ENCODE measurements at places on chromosomes 3 and 15.

DNA sequence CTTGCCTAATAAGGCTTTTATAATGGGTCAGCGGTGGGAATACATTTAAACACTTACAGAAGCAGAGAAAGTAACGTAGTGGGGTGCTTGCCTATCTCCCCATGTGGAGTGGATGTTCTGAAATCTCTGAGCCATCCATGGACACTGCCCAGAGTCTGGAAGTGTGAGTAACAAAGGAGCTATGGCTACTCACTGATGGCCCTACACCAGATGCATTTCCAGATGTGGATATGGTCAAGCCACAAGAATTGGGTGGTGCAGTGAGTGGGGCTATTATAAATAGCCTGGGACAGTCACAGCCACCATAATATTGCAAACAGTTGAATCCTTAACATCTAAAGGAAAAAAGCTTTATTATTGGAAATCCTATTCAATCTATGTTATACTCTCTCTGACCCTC, 96.6 kb downstream of the CGNL1 start:
- no peak for DNase-seq

DNA sequence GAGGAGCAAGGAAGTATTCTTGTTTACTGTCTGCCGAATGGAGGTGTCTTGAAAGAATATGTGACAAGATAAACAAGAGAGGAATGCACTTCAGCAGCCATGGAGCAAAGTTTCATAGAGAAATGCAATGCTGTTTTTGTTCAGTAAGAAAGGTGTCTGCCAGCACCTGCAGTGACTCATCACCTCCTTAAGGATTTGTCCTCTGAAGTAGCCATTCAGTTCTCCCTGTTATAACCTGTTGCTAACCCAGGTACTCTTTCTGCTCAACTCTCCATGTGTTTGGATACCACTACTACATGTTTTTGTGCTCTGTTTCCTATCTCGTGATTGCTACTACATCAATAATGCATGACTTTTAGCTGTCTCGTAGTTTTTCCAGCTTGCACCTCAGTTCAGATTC, 328.9 kb downstream of the CHL1 start:
- DNase-seq: no peak

DNA sequence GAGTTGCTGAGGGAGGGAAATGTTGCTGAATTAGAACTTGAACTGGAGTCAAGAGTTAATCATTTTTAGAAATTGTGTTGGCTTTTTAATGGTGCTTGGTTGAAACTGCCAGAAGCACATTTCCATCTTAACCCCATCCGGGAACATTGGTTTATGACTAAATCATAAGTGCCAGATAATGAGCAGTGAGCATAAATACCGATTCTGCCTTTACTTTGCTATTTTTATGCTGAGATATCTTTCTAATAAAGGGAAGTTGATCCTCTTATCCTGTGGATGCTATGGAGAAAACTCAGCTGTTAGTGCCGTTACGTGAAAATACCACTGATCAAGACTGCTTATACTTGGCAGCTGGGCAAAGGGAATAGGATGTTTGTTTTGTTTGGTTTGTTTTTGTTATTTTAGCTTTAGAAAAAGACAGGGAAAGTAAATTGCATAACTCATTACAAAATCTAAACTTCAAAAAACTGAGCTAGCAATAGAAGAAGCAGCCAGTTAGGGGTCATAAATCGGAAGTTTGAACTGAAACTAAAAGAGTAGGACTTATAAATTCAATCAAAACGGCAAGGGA, 813.1 kb downstream of the NAALADL2 start:
- no peak for DNase-seq

DNA sequence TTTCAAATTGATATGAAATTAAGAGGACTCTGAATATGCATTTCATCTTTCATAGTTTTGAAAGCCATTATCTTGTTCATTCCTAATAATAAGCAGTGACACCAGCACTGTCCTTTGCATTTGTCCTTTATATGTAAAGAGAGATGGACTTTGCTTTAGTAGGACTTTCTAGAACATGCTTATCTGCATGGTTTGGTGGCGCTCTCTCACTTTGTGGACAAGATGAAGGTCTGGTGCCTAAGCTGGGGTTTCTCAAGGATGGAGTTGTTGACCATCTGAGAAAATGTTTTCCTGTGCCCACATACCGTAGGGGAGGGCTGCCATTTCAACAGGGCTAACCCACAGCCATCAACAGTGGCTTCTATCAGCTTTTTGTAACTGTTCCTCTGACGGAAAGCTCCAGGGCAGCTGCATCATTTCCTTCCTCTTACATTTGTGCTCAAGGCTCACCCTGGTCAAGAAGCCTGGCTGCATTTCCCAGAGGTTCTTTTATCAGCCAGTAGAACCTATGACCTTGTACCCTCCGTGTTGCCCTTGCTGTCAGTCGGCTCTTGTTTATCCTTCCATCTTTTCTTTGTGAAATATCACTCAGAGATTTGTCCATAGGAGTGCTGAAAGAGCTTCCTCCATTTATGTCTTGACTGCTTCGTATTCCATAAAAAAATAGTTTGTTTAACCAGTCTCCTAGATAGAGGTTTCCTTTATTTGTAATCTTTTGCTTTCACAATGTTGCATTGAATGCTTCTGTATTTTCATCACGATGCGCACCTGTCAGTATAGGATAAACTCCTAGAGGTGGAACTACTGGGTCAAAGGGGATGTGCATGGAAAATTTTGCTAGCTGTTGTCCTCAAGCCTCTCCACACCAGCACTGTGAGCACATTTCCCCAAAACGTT, 44.6 kb downstream of the ABHD2 start:
- no peak for DNase-seq

DNA sequence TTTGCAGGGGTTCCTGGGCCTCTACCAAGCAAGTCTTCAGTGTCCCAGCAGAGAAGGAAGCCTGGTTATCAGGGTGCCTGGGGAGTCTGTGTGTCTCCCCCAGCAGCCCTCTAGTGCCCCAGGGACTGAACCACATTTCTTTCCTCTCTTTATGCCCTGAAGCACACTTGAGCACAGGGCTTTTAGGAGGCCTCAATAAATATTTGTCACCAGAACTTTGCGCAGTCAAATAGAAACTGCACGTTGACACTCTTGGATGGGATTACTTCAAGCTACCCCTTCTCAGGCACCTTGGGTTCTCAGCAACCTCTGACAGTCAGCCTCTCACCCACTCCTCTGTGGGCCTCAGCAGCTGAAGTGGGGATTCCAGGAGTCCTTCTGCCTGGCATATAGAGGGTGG, 226.6 kb upstream of the HES1 start:
- no peak for DNase-seq

DNA sequence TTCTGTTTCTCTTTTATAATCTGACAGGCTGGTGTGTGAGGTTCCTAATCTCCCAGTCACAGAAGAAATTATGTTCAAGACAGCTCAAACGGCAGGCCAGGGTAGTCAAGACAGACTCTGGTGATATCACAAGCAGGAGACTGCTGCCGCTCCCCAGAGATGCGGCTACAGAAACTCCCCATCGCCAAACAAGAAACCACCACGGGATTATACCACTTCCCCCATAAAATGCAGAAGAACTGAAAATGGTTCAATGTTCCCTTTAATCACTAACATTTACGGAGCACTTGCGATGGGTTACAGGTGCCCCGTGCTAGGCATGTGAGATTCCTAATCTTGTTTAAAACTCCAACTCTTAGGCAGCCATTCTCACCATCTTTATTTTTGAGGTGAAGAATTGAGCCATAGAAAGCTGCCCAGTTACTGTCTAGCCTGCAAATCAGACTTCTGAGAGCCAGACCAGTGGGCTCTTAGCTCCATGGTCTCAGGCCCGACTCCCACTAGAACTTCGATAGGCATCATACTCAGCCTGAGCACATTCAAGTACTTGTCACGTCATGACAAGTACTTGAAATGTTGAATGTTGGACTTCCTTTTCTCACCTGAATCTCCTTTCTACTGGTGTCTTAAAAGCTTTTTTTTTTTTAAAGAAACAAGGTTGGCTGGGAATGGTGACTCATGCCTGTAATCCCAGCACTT, 58.4 kb downstream of the TBC1D2B start:
- no peak for DNase-seq

DNA sequence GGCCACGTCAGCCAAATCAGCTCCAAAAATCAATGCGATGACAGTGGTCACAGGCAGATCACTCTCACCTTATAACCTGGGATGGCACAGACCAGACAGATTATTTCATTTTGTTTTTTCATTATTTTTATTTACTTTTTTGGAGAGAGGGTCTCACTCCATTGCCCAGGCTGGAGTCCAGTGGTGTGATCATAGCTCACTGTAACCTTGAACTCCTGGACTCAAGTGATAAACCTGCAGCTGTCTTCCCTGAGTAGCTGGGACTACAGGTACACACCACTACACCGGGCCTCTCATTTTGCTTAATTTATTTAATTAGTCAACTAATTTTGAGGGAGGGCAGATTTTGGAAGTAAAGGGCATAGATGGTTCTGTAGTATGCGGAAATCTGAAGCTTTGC, 51.2 kb upstream of the ICE2 start:
- DNase-seq: no peak

- DNase-seq: no peak
These were observed 140.4 kb upstream of the ATP2B2 start for GRCh38 chr3:10645800-10646199.

GRCh38 chr3:39157359-39157758, 4.0 kb upstream of the CSRNP1 start:
- DNase-seq: no peak

GRCh38 chr3:180918542-180918941, 6.1 kb downstream of the FXR1 start:
- DNase-seq: no peak

GRCh38 chr3:178525251-178525650, 11.0 kb upstream of the KCNMB2 start:
- DNase-seq: no peak

GRCh38 chr15:36626141-36626800, 46.8 kb downstream of the CDIN1 start:
- DNase-seq: no peak

GRCh38 chr3:99250821-99251355, 349.4 kb upstream of the DCBLD2 start:
- DNase-seq: no peak

GRCh38 chr15:33700695-33701303, 267.5 kb upstream of the CHRM5 start:
- peak; percentile 43 for DNase-seq

- no peak for DNase-seq
These were observed 62.9 kb downstream of the SERPINI1 start for GRCh38 chr3:167798443-167798842.

DNA sequence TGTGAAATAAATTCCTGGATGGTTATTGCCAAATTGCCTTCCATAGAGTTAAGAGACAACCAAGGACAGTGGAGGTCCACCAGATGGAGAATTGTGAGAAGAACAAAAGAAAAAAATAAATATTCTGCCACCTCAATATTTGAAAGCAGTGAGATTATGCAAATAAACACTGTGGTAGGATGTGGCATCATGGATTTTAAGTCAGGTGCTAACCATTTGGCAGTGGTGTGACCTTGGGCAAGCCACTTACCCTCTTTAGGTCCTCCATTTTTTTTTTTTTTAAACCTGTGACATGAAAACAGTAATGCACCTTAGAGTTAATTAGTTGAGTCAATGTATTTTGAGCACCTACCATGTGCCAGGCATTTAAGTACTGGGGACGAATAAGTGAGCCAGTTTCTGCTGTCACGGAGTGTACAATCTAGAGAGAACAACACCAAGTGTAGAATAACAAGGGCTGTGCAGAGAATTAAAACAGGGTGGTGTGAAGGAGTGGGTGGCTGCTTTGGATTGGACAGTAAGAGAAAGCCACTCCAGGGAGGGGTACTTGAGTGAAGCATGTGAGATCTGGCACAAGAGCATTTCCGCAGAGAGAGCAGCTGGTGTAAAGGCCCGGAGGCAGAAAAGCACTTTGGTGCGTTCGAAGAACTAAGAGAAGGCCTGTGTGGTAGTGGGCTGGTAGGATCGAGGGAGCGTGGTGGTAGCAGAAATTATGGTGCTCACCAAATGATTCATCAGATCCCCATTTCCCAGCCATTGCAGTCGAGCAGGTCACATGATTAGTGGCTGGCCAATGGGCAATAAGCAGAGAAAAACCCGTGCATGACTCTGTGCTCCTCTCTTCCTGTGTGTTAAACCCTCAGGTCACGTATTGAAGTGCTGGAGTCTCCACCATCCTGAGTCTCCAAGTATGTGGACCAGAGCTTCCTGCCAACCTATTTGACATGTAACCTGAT, 39.2 kb downstream of the CCK start:
- DNase-seq: no peak

- no peak for DNase-seq
These were observed 26.7 kb downstream of the STAG1 start for GRCh38 chr3:136725468-136725867.

DNA sequence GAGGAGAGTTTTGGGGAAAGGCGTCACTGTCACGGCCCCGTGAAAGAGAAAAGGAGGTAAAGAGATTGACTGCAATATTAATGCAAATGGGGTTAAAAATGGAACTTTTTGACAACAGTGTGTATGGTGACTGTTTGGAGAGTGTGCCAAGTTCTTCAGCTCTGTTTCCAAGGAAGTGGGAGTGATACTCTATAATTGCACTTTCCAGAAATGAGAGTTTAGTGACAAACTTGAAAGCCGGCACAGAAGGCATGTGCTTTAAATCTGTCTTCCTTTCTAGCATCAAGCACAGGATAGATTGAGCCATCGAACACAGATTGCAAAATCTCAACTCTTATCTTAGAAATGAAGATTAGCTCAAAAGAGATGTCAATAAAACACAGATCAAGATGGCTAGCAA, 51.9 kb upstream of the SNRPA1 start:
- no peak for DNase-seq

GRCh38 chr15:65081270-65081669, 4.7 kb downstream of the KBTBD13 start:
- no peak for DNase-seq

DNA sequence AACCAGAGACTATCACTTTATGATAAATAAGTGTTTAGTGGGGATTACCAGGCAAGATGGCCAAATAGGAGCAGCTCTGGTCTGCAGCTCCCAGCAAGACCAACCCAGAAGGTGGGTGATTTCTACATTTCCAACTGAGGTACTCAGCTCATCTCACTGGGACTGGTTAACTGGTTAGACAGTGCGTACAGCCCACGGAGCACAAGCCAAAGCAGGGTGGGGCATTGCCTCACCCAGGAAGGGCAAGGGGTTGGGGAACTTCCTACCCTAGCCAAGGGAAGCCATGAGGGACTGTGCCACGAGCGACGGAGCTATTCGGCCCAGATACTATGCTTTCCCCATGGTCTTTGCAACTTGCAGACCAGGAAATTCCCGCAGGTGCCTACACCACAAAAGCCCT, 171.0 kb downstream of the CTNNB1 start:
- no peak for DNase-seq

GRCh38 chr3:30319713-30320112, 286.7 kb upstream of the TGFBR2 start:
- DNase-seq: peak; percentile 49

DNA sequence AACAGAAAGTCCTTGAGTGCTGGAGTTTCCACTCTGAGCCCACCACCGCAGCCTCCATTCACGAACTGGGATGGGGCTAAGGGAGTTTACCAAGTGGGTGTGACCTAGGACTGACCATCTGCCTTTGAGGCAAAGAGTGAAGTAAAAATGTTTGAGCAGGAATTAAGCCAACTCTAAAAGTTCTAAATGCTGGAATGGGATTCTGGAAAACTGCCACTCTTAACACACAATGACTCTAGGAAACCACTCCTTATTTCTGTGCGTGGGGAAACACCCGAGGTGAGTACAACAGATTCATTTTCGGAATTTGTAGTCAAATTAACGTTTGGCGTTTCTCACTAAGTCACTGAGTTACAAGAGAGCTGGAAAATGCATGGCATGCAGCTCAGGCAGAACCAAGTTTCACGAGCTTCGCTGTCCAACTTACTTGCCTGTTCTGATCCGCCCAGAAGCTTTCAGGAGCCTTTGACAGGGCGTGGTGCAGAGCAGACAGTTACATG, 31.6 kb downstream of the ISL2 start:
- DNase-seq: no peak

Measured in CD4-positive, alpha-beta T cell treated with Interleukin-15 for 4 hours (primary cell).